ENCODE measurements at places on chromosomes 4 and X.
A peak's percentile ranks its signal among the peaks of the same experiment; 100 is the strongest.

GRCh38 chr4:147581606-147582350 lies 35.4 kb upstream of the TMEM184C start:
- no peak for DNase-seq

GRCh38 chr4:113610537-113610936 lies 151.0 kb downstream of the CAMK2D start:
- DNase-seq: no peak

- no peak for DNase-seq
Observed at GRCh38 chr4:134700251-134700650, 498.7 kb upstream of the PABPC4L start.

GRCh38 chr4:171742436-171742835 lies 70.8 kb upstream of the GALNTL6 start:
- no peak for DNase-seq

GRCh38 chr4:104025251-104025650 lies 305.5 kb upstream of the TACR3 start:
- DNase-seq: no peak

DNA sequence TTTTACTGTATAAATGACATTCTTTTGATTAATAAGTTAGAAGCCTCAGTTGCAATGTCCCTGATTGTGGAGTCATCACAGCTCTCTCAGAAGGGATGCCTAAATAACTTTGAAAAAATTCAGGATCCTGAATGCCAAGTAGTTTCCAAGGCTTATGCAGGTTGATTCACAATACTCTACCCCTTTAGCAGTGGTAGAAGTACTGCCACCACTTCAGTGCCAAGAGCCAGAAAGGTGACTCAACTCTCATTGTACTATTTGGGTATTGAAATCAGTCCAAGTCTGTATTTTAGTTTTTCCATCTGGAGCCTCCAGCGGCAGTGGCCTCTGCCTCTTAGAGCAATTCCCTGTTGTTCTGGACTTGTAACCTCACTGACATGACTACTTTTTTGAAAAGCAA lies 320.1 kb upstream of the NDST4 start:
- no peak for DNase-seq

DNA sequence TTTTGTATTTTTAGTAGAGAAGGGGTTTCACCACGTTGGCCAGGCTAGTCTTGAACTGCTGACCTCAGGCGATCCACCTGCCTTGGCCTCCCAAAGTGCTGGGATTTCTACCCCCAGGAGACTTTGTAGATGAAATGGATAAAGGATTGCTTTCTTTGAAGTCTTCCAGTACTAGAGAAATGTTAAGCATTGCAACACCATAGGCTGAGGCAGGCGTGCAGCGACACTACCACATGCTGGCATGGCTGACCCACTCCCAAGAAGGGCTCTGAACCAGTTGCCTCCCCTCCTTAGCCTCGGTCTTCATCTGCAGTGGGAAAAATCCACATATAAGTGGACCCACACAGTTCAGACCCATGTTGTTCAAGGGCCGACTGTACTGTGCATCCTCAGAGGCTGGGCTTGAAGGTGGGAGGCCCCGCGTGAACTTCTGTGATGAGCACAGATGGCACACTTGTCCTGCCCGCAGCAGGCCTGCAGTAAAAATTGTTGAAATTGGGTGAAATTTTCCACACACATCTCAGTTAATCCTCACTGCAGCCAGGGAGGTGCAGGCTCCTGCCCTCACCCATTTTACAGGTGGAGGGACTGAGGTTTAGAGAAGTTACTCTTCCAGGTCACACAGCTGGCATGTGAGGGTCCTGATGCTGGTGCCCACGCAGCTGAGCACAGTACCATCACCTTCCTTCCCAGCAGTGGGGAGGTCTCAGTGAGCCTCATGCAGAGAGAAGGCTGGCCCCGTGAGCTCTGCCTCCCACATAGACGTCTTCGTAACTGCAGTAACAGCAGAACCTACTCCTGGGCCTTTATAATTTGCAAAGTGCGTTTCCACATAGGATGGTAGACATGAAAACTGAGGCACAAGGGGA lies 35.5 kb downstream of the HTRA3 start:
- DNase-seq: no peak

DNA sequence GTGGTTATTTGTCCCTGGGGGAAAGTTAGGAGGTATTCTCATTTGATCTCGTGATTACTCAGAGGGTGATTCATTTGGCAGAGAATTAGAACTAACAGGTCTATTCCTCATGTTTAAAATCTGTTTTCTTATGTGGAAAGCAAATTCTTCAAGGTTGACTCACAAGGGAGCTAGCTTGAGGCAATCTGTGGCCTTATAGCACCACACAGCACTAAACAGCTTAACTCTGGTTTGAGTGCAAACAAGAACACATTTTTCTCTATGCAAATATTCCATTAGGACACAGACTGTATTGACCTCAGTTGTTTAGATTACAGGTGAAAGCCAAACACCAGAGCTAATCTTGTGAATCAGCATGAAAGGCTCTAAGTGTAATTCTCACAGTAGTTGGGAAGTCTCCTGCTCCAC lies 694.4 kb upstream of the POU3F4 start:
- DNase-seq: no peak

DNA sequence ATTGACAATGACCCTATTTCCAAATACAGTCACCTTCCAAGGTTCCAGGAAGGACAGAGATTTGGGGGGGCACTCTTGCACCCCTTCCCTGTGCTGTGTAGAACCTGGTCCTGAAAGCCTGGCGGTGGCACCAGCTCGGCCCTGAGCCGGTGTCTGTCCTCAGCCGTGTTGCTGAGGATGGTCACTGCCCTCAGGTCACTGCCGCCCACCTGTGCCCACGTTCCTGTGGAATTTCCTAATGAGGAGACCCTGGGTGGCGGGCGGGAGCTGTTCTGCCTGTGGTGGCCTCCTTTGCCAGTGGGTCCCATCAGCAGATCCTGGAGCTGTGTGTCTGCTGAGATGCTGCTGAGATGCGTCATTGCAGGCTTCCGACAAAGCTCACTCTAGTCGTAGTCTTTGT lies 32.9 kb downstream of the NELFA start:
- no peak for DNase-seq

- peak; percentile 25 for DNase-seq
Observed at GRCh38 chrX:1554469-1555210, 17.7 kb upstream of the P2RY8 start.

DNA sequence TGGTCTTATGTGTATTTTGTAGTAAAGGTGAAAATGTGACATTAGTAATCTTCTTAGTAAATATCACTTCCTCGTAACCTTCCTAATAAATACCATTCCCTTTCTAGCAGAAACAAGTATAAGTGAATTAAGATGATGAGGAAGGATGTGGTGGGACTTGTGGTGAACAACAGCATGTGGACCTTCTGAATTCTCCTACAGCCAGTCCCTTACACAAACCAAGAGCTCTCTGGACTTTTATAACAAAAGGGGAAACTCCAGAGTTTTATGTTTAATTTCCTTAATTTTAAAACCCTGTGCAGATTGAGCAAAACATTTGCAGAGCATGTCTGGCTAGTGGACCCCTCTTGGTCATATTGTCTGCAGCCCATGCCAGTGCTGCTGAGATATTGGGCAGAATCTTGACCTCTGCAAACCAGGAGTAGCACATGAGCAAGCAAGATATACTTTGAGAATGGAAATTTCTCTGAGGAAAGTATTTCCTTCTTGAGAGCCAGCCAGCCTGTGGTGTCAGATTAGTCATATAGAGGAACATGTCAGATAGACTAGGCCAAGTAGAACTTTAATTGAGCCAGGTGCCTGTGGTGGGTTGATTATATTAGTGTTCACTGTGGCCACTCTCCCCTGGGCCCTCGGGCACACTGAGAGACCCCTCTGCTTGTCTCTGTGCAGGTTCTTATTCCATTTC lies 328.2 kb downstream of the DKK2 start:
- no peak for DNase-seq

DNA sequence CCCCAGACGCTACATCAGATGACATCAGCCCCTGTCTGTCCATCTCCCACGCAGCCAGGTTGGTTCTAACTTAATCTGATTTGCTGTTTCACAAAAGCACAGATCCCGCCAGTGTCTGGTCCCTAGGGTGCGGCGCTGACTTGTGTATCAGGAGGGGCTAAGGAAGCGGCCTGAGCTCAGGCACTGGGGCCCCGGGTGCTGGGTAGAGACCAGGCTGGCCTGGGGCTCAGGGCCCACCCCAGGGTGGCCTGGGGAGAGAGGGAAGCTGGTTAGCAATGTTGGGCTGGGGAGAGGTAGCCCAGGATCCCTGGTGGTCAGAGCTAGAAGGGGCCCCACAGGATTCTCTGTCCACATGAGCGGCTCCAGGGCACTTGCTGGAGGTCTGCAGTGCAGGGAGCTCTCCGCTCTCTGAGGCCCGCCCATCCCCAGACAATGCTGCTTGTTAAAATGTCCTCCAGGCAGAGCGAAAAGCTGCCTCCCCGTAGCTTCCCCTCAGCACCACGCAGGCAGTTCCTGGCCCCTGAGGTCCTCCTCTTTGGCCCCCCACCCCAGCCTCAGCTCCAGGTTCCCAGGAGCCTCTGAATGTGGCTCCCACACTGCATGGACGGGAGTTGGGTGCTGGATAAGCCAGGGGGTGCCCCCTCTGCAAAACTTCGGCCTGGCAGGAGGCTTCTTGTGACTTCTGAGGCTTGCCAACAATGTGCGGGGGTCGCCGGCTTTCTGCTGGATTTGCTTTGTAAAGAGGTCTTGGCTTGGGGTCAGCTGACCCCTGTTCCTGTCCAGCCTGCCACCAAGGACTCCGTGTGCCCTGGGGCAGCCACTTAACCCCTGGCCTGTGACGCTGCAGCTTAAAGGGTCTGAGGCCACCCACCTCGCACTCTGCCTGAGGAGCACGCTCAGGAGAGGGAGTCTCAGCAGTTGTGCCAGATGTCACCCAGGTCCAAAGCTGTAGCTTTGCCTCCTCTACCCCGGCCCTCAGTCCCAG lies 112.9 kb downstream of the CPZ start:
- no peak for DNase-seq

DNA sequence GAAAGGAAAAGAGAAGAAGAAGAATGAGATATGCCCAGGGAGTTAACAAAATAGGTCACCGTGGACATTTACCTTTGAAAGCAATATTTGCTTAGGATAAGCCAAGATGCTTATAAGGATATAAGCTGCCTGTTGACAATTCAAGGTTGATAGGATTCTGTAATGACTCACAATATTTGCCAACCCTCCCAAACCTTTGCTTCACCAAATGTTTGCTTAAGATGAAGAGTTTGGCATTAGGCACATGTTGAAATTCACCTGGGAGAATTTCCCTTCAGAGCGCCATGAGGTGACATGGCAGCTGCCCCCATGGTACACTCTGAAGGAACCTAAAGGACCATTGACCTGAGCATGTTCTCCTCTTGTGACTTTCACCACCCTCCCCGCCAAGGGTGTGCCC lies 4.6 kb downstream of the PALLD start:
- no peak for DNase-seq

GRCh38 chr4:21415728-21416127 lies 532.8 kb downstream of the KCNIP4 start:
- no peak for DNase-seq

GRCh38 chr4:154456240-154456639 lies 35.4 kb downstream of the DCHS2 start:
- no peak for DNase-seq

Data from T follicular helper cell (primary cell).